Suprapubic skin (tissue), 4 donors: ENCODE measurements at places on chromosomes 6 and 20. TPM values are rescaled to one million over a fixed set of nuclear protein-coding genes. Genes with fewer than 3 reads are reported as not detected.

GRCh38 chr6:79735183-79735582 is 104.1 kb downstream of the SH3BGRL2 start:
- no peak for DNase-seq

GRCh38 chr20:433300-433975 is 25.3 kb downstream of the RBCK1 start:
- no peak for DNase-seq

The MOXD1 gene
- total RNA-seq = 25.9 TPM

The SCAND1 gene
- 53.9 TPM for total RNA-seq

DNA sequence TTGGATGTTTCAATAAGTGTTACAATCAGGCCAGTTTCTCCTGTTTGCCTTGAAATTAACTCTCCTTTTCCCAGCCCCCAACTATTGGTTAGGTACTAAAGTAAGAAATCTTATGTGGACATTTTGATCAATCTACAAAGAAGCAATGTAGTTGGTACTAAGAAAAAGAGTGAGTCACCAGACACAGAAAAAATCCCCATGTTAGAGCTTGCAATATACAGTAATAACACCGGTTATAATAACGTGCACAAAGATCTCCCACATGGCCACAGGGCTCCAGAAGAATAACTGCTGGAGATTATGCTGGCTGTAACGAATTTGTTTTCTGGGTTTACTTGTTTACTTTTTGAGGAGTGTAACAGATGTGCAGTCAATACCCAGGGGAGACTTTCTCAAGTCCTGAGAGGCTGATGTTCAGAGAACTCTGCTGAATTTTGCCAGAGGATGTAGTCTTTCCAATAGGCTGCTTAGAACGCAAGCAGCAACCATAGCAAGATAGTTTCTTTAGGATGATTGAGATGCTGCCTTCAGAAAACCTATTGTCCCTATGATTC is 166.2 kb upstream of the SPACA1 start:
- DNase-seq = no peak

The FAM209B gene
- total RNA-seq = not detected

GRCh38 chr6:108748959-108749358 is 99.3 kb upstream of the ARMC2 start:
- DNase-seq = no peak

The ZKSCAN3 gene
- 3.6 TPM for total RNA-seq

The WFDC10B gene
- total RNA-seq = not detected

The TBC1D7 gene
- 8.3 TPM for total RNA-seq

The SDCBP2 gene
- total RNA-seq = 143 TPM

- DNase-seq = no peak
These were observed 1.2 kb downstream of the DCBLD1 start for GRCh38 chr6:117483645-117484016.

The NRN1 gene
- 5.1 TPM for total RNA-seq

The UBE3D gene
- 11.7 TPM for total RNA-seq

DNA sequence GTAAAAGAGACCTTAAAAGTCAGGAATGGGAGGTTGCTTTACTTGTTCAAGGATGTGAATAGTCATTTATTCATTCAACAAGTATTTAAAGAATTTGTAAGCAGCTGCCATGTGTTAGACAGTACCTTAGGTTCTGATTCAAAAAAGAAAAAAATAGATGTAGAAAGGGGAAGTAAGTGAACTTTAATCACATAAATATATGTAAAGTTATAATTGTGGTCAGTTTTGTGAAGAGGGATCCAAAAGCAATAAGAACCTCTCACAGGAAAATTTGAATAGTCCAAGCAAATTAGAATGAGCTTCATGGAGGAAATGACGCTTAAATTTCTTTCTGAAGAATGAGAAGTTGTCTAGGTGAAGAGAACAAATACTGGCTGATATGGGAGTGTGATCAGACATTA is 596.1 kb upstream of the CITED2 start:
- DNase-seq = no peak

The DDX43 gene
- 3.1 TPM for total RNA-seq

GRCh38 chr20:45626540-45626939 is 3.0 kb upstream of the WFDC10A start:
- DNase-seq = no peak

- DNase-seq = no peak
These were observed 79.4 kb downstream of the ROS1 start for GRCh38 chr6:117346142-117346930.

DNA sequence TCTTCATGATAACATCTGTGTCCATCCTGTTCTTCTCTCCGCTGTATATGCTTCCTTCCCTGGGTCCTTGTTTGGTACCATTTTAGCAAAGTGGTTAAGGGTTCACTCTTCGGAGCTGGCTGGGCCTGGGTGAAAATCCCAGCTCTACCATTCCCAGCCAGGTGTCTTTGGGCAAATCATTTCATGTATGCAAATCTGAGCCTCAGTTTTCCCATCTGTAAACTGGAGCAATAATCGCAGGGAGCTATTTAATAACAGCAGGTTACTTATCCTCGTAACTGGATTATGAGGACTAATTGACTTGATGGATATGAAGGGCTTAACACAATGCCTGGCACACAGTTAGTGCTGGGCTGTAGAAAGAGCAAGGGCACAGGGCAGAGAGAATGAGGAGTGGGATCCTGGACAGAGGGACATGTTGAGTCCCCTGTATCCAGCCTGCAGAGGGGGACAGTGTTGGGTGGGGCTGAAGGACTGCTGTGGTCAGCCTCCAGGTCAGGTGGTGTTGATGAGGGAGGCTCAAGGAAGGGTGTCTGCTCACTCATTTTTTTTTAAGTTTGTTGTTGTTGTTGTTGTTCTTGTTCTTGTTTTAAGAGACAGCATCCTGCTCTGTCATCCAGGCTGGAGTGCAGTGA is 44.3 kb upstream of the FAM83D start:
- DNase-seq = no peak

The PHF3 gene
- total RNA-seq = 49.2 TPM

GRCh38 chr6:39377539-39377950 is 55.0 kb upstream of the KCNK16 start:
- DNase-seq = peak; percentile 76

The BANF2 gene
- total RNA-seq = not detected

GRCh38 chr6:168990019-168990751 is 263.5 kb downstream of the THBS2 start:
- no peak for DNase-seq

DNA sequence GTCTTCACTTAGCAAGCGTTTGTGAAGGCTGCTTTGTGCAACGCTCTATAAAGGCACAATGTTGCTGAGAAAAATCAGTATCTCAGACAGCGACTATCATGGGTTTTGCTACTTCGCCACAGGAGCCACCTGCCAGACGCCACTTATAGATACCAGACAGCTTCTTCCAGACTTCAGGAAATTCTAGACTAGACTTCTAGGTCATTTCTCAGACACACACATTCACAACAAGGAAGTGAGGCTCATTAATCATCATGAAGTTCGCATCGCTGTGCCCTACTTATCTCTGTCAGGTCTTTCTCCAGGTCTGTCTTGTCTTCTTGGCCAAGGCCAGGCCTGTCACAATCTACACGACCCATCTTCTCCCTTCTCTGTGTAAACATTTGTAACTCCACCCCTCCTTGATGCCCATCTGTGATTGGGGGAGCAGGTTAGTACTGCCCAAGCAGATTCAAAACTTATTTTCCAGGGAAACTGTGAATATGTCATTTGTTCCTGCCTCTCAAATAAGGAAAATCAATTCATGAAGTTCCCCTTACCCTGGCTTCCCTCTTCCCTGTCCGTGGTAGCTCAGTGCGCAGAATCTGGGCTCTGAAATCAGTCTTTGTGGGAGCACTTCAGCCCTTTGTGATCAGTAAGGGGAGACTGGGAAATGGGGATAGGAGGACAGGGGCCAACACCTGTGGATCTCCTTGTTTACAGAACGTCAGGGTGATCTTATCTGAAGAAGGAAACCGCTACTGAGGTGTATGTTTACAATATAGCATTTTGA is 115.5 kb downstream of the TNFAIP3 start:
- DNase-seq = no peak

The KHDC1 gene
- not detected for total RNA-seq

DNA sequence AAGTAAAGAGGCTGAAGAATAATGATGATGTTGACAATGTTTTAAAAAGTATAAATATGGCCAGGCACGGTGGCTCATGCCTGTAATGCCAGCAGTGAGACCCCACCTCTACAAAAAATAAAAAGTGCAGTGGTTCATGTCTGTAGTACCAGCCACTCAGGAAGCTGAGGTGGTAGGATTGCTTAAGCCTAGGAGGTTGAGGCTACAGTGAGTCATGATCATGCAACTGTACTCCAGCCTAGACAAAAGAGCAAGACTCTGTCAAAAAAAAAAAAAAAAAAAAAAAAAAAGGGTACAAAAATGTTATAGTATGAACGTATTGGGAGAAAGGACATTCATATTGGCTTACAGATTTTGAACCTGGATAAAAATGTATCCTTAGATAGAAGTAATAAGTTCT is 543.1 kb upstream of the IRAK1BP1 start:
- no peak for DNase-seq

The NOX3 gene
- total RNA-seq = not detected

The PABPC1L gene
- 15.9 TPM for total RNA-seq

The PLA2G7 gene
- total RNA-seq = 6.0 TPM

The OPN5 gene
- not detected for total RNA-seq

GRCh38 chr6:31736768-31737314 is 511 bp upstream of the CLIC1 start:
- no peak for DNase-seq

DNA sequence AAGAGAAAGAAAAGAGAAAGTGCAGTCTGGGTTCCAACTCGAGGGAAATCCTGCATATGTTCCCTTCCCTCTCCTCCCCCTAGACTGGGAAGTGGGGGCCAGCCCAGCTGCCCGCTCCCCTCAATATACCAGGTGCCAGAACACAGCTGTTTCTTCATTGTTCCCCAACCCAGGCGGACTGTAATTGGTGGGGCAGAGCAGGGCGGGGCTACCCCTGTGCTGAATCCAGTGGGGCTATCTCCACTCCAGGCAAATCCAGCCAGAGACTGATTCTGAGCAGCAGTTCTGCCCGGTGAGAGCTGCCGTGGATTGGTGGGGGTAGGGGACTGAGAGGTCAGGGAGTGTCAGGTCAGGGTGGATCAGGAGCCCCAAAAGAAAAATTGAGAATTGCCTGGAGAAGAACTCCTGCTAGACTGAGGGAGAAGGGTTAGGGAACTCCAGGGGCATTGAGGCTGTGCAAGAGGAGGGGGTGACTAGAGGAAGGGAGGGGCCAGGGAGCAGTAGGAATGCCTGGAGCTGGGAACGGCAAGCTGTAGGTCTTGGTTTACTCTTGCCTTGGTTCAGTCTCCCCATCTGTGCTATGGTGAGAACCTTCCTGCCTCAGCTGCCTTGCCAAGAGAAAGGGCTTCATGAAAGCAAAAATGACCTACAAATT is at the start of gene MYMX:
Gene MYMX, plus strand, starts transcription at position 250 of the 655 bp plus-strand sequence. CDS start 546 bp downstream, outside the sequence.
- DNase-seq = peak; percentile 67

GRCh38 chr6:26202811-26203583 is 115.8 kb downstream of the HFE start:
- no peak for DNase-seq

- no peak for DNase-seq
These were observed 62.5 kb downstream of the TRPC4AP start for GRCh38 chr20:35030136-35030535.

The COL19A1 gene
- not detected for total RNA-seq

The IMPG1 gene
- total RNA-seq = not detected

DNA sequence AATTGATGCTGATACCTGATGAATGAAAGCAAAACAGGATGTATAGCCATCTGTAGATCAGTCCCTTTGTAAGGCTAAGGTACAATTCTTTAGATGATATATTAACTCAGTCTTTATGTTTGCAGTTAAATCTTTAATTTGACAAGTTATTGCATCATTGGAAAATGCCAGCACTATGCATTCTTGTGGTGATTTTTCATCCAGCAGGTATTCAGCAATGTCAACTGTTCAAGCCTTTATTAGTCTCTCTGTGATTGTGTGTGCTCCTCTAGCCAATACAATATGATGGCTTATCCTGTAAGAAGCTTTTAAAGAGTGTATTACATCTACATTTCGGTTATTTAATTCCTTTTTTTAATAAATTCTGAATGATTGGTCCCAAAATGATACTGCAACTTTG is 34.3 kb downstream of the HLA-DMB start:
- DNase-seq = no peak

The CDSN gene
- 350 TPM for total RNA-seq

- DNase-seq = no peak
These were observed 19.5 kb upstream of the RALGAPA2 start for GRCh38 chr20:20731945-20732296.

DNA sequence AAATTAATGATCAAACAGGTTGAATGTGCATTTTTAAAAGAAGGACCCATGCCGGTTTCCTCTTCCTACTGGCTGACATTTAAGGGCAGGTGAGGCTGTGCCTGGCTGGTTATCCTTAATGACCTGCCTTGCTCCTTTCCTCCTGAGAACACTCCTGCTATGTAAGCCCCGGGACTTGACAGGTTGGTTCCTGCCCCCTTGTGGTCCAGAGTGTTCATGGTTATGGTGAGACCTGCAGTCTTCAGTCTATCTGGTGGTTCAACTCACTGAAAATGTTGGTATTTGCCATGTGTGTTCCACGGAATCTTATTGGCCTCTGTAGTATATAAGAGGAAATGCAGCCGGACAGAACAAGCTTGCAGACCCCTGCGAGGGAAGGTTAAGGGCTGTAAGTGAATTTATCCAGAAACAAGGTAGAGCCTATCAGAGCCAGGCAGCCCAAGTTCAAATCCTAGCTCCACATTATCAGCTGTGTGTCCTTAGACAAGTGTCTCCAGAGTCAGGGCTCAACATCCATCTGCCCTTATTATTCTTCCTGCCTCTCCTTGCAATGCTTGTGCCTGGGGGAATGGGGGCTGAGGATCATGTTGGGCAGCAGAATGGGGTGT is 5.2 kb upstream of the BPIFA3 start:
- no peak for DNase-seq

DNA sequence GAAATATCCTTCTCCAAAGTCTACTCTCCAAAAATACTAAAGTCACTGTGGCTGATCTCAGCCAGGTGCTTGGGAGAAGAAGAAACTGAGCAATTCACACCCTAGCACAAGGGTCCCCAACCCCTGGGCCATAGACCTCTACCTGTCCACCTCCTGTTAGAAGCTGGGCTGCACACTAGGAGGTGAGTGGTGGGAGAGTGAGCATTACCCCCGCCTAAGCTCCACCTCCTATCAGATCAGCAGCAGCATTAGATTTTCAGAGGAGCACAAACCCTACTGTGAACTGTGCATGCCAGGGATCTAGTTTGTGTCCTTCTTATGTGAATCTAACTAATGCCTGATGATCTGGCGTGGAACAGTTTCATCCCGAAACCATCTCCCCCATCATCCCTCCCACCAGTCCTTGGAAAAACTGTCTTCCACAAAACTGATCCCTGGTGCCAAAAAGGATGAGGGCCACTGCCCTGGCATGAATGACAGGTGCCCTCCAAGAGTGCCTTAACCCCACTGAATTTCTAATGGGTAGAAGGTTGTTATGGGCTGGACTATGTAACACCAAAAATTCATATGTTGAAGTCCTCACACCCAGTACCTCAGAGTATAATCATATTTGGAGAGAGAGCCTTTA is 109.2 kb upstream of the CDYL start:
- DNase-seq = no peak

GRCh38 chr20:8215361-8215781 is 83.3 kb downstream of the PLCB1 start:
- DNase-seq = no peak

DNA sequence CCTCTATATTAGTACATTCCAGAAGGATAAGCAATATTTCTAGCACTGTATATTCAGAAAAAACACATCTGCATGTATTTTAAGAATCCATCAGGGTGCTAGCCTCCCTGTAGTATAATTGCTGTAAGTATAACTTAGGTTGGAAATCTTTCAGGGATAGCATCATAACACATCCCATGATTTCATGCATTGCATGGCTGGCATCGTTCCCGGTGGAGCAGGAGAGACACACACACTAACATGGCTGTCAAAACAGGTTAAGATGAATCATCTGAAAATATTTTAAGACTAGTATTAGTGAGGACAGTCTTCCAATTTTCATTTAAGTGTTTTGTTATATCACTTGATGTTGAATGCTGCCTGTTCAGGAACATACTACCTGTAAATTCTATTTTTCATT is 32.1 kb upstream of the CENPW start:
- DNase-seq = no peak
